ENCODE measurements at places on chromosomes 2 and 18. TPM values are rescaled to one million over a fixed set of nuclear protein-coding genes. Genes with fewer than 3 reads are reported as not detected.

The KCMF1 gene
- total RNA-seq, result 87.0 TPM

DNA sequence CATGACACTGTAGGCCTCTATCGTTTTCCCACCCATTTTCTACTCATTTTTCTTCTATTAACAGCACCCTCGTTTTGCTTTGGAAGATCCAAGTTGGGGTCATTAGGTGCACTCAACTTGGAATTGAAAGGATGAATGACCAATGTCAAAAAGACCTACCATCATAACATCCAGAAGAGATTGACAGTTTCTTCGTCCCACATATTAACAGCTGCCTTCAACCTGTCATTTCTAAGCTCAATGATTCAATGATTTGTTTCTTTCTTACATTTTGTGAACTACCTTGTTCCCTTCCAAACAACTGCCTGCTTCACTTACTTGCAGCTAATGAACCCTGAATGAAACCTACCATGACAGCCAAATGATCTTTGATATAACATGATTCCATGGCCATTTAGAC, 224.0 kb upstream of the KCNH7 start:
- no peaks in the 10 kb centered on the region for H3K4me1 ChIP-seq
- no peak for DNase-seq
- no peak overlapping the region for H3K4me3 ChIP-seq
- H3K27me3 ChIP-seq, result no peaks in the 10 kb centered on the region
- no peak overlapping the region for H3K27ac ChIP-seq

GRCh38 chr2:179729966-179730365, 131.4 kb downstream of the ZNF385B start:
- H3K4me1 ChIP-seq, result no peaks in the 10 kb centered on the region
- no peak for DNase-seq
- no peak overlapping the region for H3K4me3 ChIP-seq

DNA sequence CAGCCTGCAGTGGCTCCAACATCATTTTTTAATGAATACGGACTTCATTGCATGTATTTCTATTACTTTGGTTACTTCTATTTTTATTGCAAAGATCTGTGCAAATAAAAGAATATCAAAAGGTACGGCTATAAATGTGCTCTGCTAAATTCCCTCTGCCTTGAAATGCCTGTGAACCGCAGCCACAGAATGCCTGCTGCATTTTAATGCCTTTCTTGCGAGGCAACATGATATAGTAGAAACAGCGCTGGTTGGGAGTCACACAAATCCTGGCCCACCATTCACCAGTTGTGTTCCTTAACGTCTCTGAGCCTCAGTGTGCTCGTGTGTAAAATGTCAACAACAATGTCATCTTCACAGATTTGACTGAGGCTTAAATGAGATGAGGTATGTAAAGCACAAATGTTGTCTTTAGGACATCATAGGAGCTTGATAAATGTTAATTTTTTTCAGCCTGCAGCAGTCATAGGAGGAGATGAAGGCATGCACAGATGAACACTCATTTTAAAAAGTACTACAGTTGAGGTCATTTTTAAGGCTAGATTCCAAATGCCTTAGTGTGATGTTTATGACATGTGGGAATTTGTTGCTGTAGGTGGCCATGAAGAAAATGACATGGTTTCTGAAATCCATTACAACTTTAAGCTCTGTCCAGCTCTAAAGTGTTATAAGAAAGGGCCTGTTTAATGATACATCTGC, 187.6 kb upstream of the NRP2 start:
- DNase-seq, result no peak
- no peaks in the 10 kb centered on the region for H3K27me3 ChIP-seq
- H3K36me3 ChIP-seq, result no peaks in the 10 kb centered on the region
- H3K27ac ChIP-seq, result no peak overlapping the region

DNA sequence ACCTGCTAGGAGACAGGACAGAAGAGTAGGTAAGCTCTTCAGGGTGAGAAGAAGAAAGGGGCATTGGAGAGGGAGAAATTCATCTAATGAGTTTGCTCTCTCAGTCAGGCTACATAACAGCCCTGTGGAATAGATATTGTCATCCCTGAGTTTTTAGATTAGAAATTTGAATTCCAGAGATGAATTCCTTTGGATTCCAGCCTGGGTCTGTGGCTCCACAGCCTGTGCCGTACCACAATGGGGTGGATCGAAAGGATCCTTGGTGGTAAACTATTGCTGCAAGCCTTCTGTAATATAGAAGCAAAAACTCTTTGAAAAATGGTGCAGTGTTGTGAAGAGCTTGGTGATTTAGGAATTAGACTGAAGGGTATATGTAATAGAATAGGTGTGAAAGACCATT, 21.0 kb downstream of the MYO1B start:
- H3K27me3 ChIP-seq, result peaks cover 5% of the 10 kb centered on the region
- DNase-seq, result no peak
- no peaks in the 10 kb centered on the region for H3K4me1 ChIP-seq
- no peak overlapping the region for H3K27ac ChIP-seq

GRCh38 chr2:152046940-152047339, 51.9 kb downstream of the CACNB4 start:
- peaks cover 6% of the 10 kb centered on the region for H3K27me3 ChIP-seq
- H3K36me3 ChIP-seq, result no peaks in the 10 kb centered on the region
- H3K27ac ChIP-seq, result no peak overlapping the region

All from activated CD4-positive, alpha-beta memory T cell treated with anti-CD3 and anti-CD28 coated beads, Interleukin-2, amount 10 ng/mL, durations not matched to agents 7 days and 5 days (primary cell).